ENCODE measurements at places on chromosomes 2 and 18.
A peak's percentile ranks its signal among the peaks of the same experiment; 100 is the strongest.

- no peak for DNase-seq
Measured at GRCh38 chr2:40448476-40449079, 3.3 kb downstream of the SLC8A1 start.

DNA sequence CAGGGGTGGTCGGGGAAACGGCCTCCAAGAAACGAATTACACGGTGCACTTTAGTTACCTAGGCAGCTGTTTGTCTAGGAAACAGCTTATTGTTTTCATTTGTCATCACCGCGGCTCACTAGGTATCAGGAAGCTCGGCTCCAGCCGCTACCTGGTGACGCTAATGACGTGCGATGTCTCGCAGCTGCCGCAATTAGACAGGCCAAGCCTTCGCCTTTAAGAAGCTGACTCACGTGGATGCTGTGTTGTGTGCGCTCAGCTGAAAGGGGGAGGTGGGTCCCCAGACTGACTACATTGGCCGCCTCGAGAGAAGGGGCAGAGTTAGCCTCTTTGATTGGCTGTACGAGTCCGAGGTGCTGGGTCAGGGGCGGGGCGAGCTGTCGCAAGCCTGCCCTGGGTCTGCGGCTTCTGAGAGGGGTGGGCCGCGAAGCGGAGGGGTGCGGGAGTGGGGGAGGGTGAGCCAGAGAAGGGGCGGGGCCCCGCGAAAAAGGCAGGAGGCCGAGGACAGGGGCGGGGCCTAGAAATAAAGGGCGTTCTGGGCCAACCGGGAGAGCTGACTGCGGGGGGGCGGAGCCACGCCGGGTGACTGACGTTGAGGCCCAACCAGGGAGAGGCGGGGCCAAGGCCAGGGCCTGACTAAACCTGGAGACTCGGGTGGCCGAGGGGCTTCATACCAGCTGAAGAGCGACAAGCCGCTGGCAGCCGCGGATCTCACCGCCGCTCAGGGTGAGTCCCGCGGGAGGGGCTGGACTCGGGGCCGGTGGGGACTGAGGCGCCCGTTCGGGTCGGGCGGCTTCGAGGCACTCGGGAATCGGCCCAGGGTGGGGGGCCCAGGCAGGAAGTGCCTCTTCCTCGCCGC lies at the start of gene YPEL5:
YPEL5 (plus strand) TSS at position 671 of the 859 bp plus-strand sequence. CDS start 9,645 bp downstream, outside the sequence.
- DNase-seq: peak; percentile 99

DNA sequence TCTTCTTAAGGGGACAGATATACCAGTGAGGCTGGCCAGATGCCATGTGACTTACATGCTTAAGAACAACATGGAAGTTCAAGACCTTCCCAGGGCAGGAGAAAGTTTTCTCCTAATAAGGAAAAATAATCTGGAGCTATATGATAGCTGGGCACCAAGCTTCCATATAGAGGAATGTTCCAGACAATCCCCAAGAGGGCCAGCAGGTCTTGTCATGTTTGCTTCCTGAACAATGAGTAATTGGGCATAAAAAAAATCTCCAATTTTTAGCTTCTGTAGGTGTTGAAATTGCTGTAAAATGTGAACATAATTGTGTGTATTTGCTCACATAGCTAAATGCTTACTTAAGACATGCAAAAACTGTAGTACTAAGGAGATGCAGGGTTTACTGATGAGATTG lies 809.5 kb upstream of the PIK3C3 start:
- DNase-seq: no peak

- DNase-seq: no peak
Measured at GRCh38 chr2:185807351-185807750, 68.7 kb downstream of the FSIP2 start.

DNA sequence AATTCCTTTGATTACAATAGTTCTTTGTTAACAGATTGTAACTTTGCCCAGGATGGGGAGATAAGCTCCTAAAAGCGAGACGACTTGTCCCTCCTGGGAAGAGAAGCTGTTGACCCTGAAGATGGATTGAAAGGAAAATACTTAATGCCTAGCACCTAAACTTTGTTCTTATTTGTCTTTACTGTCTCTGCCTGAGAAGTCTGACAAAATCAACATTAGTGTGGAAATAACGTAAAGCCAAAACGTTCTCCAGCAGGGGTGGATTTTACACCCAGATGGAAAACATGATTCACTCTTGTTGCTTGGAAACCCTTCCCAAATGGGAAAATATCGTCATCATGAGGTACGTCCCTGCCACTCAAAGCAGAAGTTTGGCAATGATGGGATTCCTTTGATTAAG lies 450.1 kb downstream of the SLC4A3 start:
- no peak for DNase-seq

- DNase-seq: no peak
Measured at GRCh38 chr2:238974081-238974480, 126.2 kb downstream of the TWIST2 start.

DNA sequence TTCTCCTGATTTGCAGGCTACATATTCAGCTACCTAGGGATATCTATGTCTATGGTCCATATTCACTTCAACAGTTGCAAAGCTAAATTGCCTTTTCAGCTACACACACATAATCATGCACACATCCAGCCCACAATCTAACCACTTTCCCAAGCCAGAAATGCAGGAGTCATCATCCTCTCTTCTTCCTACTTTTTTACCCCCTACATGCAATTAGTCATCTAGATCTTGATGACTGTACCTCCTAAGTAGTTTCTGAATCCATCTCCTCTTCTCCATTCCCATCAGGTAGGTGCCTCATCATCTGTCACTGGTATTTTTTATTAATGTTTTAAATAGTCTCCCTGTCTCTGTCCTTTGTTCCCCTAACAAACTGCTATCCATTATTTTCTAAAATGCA lies 23.7 kb upstream of the SPRED2 start:
- no peak for DNase-seq

DNA sequence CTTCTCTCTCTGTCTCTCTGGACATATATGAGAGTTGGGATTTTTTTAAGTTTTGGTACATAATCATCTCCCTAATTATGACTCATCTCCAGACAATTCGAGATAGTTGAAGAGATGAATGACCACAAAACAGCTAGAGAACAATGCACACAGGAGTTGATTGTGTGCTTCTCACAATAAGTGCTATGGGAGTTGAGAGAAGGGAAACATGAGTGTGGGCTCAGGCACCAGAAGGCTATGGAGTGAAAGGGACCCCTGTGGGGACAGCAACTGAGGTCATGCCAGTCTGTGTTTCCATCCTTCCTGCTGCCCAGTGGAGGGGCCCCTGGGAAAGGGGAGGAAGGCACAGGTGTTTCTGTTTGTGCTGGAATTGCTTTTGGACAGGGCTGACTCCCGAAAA lies 6.5 kb upstream of the YWHAQ start:
- DNase-seq: no peak

DNA sequence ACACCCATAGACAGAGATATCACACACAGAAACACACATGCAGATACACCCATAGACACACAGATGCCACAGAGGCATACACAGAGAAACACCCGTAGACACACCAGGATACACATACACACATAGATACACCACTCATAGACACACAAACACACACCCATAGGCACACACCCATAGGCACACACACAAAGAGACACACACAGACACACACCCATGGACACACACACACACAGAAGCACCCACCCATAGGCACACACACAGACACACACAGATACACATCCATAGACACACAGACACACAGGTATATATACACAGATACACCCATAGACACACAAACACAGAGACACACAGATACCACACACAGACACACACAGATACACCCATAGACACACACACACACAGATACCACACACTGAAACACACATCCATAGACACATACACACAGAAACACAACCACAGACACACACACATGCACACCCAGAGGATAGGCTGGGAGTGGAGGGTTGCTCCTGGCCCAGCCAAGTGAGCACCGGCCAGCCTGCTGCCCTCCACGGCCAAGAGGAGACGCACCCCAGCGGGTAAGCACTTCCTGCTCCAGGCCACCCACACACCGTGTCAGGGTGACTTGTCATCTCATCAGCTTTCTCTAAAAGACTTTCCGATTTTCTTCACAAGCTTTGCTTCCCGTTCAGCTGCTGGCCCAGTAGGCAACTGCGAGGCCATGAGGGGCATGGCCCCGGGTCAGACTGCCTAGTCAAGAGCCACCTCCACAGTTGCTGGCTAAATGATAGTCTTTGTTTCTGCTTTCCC lies 14.1 kb upstream of the CNNM3 start:
- no peak for DNase-seq

DNA sequence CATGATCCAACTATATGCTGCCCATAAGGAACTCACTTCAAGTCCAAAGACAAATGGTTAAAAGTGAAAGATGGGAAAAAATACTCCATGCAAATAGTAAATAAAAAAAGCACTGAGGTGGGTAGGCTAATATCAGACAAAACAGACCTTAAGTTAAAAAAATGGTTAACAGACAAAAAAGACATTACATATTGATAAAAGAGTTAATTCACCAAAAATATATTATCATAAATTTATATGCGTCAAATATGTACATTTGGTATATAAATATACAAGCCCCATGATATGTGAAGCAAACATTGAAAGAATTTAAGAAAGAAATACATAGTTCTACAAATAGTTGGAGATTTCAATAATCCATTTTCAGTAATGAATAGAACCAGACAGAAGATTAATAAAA lies 31.0 kb downstream of the ROCK1 start:
- no peak for DNase-seq

GRCh38 chr2:5693287-5694201 lies 1.4 kb downstream of the SOX11 start:
- no peak for DNase-seq

GRCh38 chr18:70493461-70493860 lies 204.6 kb downstream of the SOCS6 start:
- no peak for DNase-seq

DNA sequence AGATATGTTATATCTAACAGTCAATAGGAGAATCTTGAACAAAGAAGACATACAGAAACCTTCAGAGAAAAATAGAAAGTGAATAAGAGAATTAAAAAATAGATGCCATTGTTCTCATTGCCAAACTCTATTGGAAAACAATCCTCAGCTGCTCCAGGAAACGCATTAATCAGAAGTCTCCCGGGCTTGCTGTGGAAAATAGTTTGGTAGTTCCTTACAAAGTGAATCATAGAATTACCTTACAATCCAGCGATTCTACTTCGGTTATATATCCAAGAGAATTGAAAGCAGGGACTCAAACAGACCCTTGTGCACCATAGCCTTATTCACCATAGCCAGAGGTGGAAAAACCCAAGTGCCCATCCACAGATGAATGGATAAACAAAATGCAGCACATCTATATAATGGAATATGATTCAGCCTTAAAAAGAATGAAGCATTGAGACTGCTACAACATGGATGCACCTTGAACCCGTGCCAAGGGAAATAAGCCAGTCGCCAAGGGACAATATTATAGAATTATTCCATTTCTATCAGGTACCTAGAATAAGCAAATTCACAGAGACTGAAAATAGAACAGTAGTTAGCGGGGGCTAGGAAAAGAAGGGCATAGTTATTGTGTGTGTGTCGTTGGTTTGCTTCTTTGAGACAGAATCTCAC lies 21.9 kb upstream of the CHRNA1 start:
- no peak for DNase-seq

GRCh38 chr2:68717305-68717661 lies 17.3 kb upstream of the ARHGAP25 start:
- peak; percentile 55 for DNase-seq
